ENCODE measurements at places on chromosomes 5 and 9. TPM values are rescaled to one million over a fixed set of nuclear protein-coding genes. Genes with fewer than 3 reads are reported as not detected.

Gene GLRA1
- 0.16 TPM for total RNA-seq

- no peak for DNase-seq
Observed at GRCh38 chr5:54249210-54250028, 61.0 kb downstream of the ARL15 start.

DNA sequence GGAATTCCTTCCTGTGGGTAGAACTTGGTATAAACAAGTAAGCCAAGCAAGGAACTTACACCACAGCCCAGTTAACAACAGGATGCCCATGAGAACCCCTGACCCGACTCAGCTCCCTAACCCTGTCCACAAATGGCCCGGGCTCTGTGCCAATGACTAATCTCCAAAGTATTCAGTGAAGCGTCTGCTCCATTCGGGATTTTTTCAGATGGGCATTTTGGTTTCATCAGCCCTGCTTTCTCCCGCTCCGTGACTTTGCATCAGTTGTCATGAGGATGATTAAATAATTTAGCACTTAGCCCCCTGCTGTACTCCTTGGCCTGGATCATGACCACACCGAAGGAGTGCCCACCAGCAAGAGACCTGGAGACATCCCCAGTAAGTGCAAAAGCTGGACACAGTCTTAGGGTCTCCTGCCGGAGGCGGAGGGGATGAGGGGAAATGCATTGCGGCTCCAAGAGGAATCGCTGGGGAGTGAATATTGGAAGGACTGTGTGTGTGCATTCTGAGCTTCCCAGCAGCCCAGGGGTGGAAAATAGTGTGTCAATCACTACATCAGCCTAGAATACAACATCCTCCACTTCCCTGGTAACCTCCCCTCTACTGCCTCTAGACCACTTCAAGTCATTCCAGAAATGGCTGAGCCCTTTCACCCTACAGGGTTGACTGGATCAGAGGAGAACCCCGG, 41.4 kb upstream of the DNAH5 start:
- DNase-seq = no peak

- DNase-seq = no peak
Observed at GRCh38 chr5:178288401-178289368, 56.1 kb upstream of the PHYKPL start.

Gene C9orf78
- 40.2 TPM for total RNA-seq

Gene OR1L8
- total RNA-seq = not detected

Gene CCDC69
- 0.78 TPM for total RNA-seq

- no peak for DNase-seq
Observed at GRCh38 chr9:14846871-14847311, 63.3 kb downstream of the FREM1 start.

Gene HDAC3
- total RNA-seq = 46.5 TPM

GRCh38 chr5:128782446-128782845, 182.8 kb upstream of the SLC27A6 start:
- DNase-seq = no peak

Gene HNRNPA0
- total RNA-seq = 53.7 TPM

GRCh38 chr5:51484326-51484725, 101.1 kb downstream of the ISL1 start:
- DNase-seq = no peak

- DNase-seq = no peak
Observed at GRCh38 chr5:176692839-176693476, 45.7 kb downstream of the TSPAN17 start.

DNA sequence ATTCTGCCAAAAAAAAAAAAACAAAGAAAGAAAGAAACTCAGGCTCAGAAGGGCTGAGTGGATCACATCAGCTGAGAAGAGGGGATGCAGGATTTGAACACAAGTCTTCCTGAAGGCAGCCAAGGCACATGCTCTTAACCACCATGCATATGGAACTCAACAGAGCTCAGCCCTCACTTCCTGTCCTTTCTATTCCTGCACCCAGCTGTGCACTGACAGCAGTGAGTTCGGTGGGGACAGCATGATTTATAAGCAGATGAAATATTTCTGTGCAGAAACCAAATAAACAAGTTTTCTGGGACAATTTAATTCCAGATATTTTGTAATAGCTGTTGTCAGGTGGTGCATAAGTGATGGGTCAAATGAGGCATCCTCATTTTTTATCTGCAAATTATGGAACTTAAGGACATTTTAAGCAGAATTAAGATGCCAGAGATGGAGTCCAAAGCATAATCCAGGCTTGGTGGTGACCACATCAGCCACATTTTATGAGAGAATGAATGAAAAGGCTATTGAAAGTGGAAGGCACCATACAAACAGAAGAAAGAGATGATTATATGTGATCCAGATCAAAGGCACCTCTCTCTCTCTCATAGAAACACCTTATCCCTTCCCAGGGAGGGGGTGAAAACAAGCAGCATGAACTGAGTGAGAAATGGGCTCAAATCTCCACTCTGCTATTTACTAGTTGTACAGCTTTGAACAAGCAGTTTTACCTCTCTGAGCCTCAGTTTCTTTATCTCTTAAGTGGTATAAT, 303.6 kb upstream of the MSX2 start:
- DNase-seq = no peak

Gene SLC27A6
- 0.62 TPM for total RNA-seq

Gene MTMR12
- 23.2 TPM for total RNA-seq

Gene B4GALT7
- total RNA-seq = 15.8 TPM

Gene QSOX2
- 8.1 TPM for total RNA-seq

- DNase-seq = no peak
Observed at GRCh38 chr9:94277885-94278536, 18.9 kb downstream of the ZNF169 start.

DNA sequence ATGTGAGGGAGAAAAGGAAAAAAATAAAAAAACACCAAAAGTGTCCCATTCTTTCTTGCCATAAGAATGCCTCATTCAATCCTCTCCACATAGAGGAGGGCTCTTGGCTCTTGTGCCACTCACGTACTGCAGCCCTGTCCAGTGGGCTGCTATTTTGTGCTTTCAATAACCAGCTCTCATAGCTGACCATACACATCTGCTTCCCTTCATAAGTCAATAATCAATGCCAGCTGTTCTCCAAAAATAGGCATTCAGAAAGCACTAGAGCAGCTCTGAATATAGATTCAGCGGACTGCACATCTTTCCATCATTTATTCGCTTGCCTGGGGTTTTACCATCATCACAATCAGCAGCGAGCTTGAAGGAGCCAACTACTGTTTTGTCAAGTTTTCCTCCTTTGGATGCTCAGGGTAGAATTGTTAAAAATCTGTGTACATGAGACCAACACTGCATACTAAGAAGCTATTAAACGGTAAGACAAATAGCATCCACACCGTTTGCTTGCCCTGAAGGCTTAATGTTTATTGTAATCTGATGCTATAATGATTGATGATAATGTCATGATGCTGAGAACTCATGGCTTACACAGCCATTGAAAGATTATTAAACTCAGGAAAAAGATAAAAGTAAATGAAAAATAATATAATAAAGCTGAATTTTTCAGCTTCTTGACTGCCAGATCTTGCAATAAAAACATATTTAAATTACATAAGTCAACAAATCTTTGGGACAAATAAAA, 80.0 kb downstream of the OXCT1 start:
- no peak for DNase-seq

GRCh38 chr5:78271766-78272165, 22.7 kb downstream of the AP3B1 start:
- DNase-seq = no peak

- DNase-seq = no peak
Observed at GRCh38 chr5:31986101-31986500, 188.0 kb downstream of the GOLPH3 start.

DNA sequence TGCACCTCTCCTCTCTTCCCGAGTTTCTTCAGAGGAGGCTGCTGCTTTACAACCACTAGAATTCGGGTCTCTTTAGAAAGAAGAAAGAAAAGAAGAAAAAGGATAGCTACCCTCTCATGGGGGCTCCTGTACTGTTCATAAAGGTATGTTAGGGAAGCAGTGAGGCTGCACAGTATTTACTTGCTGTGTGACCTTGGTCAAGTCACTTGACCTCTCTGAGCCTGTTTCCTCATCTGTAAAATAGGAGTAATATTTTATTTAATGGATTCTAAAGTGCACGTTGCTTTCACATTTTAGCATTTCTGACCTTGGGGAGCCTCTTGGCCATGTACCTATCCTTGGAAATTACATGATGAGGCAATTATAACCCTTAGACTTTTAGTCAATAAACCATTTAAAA, 88.8 kb downstream of the SETX start:
- no peak for DNase-seq

DNA sequence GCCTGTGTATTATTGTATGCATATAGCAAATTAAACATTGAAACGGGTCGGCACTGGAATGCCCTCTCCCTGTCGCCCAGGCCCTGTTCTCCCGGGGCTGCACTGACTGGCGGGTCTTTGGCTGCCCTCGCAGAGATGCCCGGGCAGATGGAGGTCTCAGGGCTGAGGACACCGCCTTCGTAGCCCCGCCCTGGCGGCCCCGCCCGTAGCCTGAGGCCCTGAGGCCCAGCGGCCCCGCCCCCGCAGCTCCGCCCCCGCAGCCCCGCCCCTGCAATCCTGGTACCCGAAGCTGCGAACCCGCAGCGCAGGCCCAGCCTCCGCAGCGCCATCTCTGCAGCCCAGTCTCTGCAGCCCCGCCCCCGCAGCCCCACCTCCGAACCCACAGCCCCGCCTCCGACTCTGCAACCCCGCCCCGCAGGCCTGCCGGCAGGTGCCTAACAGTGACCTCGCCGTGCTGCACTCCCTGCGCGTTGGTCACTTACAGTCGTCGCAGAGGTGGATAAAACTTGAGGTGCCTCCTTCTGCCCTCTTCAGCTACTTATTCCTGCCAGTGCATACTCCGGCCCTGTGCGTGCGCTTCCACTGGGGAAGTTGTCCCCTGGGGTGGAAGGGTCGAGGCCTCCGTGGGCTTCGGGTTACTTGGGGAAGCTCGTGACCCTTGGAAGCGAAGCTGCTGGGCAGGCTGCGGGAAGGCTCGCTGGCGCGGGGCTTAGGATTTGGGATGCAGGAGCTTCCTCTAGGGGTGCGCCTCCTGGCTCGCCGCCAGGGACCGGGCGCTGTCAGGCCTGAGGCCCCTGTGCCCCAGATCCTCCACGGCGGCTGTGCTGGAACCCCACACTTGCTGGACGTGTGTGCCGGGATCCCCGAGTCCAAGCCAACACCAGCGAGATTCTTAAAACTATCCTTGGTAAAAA, 72.3 kb downstream of the ICE1 start:
- DNase-seq = no peak

GRCh38 chr5:1508659-1509290, 15.0 kb downstream of the LPCAT1 start:
- DNase-seq = no peak

GRCh38 chr5:17441351-17441750, 56.7 kb upstream of the TAF11L2 start:
- no peak for DNase-seq

Gene ARL10
- 50.5 TPM for total RNA-seq

- peak; percentile 41 for DNase-seq
Observed at GRCh38 chr5:57653636-57654290, 171.2 kb upstream of the ACTBL2 start.

Gene SLC6A3
- total RNA-seq = not detected

Gene GPRIN1
- 107 TPM for total RNA-seq

DNA sequence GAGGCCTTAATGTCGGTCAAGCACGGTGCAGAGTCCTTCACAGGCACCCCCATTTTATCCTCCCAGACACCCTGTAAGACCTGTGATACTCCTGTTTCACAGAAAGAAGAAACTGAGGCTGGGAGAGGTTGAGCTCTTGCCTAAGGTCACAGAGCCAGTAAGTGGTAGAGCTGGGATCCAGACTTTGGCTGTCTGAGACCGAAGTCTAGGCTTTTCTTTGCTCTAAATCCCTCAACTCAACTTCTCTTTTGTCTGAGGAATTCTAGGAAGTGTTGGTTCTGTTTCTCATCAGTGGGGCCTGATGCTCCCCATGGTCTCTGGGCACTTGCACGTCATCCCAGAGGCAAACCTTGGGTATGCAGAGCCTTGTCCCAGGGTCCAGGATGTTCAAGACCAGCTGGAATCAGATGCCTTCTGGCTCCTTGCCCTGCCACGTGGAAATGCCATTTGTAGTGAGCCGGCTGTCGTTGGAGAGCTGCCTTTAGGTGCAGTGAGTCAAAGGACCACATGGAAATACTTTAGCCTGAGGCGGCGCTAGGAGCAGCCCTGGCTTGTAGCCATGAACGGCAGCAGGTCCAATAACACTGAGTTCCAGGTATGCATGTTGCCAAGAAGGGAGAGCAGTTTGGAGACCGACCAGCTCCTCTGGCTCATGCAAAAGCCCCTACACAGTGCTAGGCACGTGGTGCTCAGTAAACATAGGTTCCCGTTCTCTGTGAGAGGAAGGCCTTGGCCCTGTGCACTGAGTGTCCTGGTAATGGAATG, 9.2 kb downstream of the DCANP1 start:
- no peak for DNase-seq

Gene TLX3
- total RNA-seq = not detected

DNA sequence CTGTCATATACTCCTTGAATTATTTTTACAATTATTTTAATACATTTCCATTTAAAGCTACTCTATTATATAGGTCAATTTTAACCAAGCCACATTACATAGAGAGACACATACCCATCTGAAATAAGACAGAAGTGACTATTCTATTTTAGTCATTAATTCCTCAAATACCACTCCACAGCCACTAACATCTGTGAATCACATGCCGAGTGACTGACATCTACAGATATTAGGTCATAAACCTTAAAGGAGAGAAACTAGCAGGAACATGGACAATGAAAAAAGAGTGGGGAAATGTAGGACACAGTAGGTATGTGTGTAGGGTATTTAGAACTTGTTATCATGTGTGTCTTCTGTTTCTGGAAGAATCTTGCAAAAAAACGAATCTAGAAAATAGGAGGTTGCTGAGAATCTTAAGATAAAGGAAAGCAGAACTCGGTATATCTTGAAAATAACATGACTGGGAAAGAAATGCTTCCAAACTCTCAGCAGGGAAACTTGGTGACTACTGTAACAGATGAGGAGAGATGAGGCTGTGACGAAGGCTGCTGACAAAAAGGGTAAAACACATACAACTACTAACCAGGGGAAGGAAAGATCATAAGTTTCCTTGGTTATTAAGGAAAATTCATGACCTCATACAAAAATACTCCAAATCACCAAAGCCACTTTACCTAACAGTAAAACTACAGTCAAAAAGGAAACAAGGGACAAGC, 84.6 kb downstream of the PLPP1 start:
- DNase-seq = no peak

DNA sequence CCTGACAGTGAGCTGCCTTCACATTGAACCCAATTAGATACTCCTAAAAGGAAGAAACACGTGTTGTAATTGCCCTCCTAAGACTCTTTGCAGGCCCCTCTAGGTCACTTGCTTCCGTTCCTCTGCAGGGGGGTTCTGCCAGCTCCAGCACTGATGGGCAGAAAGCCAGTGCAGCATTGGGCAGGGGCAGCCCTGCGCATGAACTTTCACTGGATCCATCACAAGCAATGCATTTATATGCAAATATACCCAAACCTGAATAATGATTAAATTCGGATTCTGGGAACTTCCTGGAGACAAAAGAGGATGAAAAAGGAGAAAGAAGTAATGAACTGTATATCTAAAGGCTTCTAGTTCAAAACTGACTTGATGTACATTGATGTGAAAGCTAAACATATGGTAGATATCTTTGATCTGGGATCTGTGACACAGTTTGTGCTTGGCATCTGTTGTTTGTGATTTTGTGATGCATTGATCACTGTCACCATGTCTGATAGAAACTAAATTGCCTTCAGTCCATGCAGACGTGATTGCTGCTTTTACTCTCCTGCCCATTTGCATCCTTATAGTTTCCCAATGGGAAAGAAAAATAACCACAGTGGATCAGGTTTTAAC, 313.4 kb downstream of the DEPDC1B start:
- no peak for DNase-seq

Gene FOXD4
- 0.47 TPM for total RNA-seq

Data from occipital lobe (tissue), 3 donors.